ENCODE measurements at places on chromosomes 5 and 9.

DNA sequence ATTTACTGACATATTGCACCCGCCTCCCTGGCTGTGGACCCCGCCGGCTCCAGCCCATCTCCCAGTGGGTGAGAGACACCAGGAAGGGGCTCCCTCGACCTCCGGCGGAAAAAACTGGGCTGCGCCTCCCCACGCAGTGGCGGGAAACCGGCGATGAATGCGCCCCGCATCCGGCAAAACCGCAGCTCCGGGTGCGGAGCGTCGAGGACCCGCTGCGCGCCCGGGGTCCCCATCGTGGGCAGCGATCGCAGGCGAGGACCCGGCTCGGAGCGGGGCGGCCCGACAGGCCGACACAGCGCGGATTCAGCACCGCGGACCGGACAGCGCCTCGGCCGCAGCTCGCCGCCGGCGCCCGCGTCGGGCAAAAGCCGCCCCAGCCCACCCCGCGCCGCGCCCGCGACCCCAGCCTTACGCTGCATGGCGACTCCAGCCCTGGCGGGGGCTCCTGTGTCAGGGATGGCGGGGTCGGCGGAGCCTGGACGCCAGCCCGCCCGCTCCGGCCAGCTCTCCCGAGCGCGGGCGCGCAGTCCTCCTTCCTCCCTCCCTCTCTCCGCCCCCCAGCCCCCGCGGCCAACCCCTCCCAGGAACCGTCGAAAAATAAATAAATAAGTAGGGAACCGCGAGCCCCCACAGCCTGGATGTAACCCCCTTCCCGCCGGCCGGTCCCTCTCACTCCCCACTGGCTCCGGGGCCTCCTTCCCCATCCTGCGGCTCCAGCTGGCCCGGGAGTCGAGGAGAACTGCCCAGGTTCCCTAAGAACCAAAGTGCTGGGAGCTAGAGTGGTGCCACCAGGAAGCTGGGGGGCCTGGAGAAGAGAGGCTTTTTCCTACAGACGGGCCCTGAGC lies 3.1 kb downstream of the LHX3 start:
- no peak for DNase-seq

GRCh38 chr9:121651008-121651294 lies 483 bp upstream of the DAB2IP start:
- DNase-seq = no peak

DNA sequence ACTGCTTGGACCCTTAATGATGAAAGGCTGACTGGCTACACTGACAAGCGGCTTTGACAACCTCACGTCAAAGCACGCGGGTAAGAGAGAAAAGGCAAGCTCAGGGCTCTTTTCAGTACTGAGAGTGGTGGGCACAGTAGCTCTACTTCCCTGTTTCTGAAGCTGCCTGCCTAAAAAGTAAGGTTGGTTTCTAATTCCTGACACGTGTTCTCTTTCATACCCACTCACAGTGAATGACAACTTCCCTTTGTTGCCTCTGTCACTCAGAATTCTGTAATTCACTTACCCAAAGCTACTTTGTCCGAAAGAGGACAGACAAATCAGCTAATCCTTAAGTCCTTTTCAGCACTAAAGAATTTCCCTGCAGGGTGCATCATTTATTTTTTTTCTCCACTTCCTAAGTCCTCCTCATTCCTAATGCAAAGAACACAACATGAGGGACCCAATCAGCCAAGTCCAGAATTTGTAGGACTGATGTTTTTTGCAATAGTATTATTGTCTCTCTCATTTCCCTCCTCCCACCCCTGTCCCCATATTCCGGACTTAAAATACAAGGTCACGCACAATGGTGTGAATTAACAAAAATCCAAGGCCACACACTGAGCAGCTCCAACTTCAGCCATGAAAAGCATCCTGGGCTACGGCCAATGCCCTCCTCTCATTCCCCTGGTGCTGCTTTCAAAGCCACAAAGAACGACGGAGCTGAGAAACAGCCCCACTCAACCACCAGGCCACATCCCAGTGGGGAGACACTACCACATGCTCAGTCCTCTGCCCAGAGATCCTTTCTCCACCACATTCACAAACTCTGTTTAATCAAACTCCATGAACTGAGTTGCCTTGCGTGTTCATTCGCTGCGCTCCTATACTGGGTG lies 221.0 kb downstream of the TSSK1B start:
- DNase-seq = no peak

DNA sequence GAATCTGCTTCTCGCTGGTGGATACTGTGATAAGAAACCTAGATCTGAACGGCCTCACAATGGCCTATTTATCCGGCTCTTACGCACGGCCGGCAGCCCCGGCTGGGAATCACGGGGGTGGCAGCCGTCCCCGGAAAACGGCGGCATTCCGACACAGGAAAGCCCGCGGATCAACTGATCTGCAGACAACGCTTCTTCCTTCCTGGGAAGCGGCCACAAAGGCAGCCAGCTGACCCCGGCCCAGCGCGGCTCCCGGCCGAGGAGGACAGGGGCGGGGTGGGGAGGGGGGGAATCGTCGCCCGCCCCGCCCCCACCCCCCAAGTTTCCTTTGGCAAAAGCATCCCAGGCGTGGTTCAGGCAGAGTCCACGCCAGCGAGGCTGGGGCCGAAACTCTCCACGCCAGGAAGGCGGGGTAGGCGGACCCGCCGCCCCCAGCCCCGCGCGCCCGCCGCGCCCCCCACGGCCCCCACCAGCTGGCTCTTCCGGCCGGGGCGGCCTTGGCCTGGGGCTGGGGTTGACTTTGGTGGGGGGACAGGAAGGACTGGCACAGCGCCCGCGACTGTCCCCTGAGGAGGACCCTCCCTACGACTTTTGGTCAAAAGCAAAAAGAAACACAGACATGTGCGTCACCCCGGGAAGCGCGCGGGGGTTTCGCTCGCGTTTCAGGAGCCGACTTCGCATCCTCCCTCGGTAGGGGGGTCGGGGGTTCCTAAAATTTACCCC lies 247.7 kb upstream of the ANKRD55 start:
- DNase-seq = peak; percentile 37

- DNase-seq = no peak
Measured at GRCh38 chr5:176854164-176854563, 43.8 kb downstream of the UNC5A start.

GRCh38 chr5:6712577-6713273 lies 507 bp upstream of the TENT4A start:
- DNase-seq = peak; percentile 97

- no peak for DNase-seq
Measured at GRCh38 chr5:74493411-74493810, 147.1 kb downstream of the ENC1 start.

GRCh38 chr5:101153526-101153925 lies 250.4 kb upstream of the ST8SIA4 start:
- no peak for DNase-seq

DNA sequence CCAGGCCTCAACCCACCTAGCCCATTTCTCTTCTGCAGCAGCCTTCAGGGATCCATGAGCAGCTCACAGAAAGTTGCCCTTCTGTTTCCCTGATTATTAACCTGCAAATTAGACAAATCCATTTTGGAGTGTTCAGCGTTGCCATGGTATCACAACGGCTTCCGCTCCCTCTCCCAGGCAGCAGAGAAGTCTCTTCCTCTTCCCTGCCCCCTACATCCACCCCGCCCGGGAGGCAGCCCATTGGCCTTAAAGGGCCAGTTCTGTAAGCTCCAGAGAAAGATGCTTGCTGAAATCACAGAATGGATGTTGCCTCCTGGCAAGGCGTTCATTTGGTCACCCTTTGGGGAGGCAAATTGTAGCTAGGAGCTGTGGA lies 47.7 kb upstream of the BOD1 start:
- peak; percentile 50 for DNase-seq

DNA sequence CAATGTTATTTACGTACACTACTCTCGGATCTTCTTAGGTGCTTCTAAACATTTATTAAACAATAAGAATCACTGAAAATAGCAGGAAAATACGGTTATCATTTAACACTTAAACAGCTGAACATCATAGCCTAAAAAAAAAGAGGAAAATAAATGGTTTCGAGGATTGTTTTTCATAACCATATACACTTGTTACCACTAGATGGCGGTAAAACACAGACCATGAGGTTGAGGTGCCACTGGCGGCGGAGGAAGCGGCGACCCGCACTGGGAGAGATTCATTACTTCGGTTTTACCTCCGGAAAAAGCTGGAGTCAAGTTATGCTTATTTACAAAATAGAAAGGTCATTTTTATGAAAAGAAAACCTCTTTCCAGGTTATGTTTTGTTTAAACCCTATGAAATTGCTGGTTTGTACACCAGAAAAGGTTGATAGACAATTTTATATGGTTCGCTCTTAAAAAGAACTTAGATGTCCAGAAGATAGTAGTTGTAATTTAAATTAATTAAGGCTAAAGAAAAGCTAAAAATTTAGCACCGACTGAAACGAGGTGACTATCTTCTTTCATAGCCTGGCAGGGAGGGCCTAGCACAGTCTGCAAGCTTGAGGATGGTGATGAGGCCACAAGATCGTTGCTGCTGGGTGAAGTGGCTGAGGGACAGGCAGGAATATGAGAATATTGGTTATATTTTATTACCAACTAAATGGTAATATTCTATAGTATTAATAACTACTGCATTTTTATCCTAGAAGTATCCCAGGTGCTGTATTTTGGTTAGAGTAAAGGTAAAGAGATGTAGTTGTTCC lies 605.7 kb downstream of the RAB3C start:
- peak; percentile 68 for DNase-seq

DNA sequence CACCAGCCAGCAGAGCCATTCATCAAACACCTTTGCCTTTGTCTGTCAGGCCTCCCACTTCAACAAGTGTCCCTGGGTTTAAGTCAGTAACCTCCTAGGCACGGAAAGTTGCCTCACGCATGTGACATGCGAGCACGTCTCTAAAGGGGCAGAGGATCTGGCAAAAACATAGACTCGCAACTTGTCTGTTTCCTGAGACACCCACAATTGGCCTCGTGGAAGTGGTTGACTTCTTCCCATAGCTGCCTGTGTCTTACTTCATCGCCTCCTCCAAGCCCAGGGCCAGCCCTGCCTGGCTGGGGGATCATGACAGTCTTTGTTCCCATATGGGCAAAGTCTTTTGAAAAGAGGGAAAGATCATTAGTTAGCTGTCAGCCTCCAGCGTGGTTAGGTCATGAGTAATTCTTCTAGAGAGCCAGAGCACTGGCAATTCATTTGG lies 35.5 kb upstream of the GLRX start:
- DNase-seq = no peak

DNA sequence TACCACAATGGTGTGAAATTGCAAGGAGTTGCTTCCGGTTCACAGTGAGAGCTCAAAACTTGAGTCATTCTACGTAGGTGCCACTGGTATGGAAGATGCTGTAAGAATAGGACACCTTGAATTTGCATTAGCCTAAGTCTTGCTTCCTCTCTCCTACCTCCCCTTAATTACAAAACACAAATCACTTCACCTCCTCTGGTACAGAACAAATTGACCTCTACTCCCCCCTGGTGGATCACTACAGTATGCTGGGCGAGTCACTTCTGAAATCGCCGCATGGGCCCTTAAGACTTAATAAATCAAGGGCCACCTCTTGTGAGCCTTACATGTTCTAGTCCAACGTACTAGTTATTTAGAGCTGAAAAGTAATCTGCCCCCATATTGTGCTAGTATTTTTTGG lies 145.3 kb upstream of the SMARCA2 start:
- DNase-seq = peak; percentile 3

DNA sequence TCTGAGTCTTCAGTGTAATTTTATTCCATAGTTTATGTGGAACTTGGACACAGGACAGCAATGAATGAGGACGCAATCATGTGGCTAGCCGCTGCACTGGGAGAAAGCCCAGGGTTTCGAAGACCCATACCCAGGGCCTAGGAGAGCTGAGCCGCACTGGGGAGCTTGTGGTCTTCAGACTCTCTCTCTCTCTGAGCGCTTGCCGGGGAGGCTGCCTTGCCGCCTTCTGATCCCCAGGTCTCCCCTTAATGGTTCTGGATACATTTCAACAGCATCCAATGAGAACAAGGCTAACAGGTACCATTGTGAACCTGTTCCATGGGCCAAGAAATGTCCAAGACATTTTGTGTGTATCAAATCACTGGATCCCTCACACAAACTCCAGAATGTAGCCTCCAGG lies 383.4 kb downstream of the ICE1 start:
- no peak for DNase-seq

DNA sequence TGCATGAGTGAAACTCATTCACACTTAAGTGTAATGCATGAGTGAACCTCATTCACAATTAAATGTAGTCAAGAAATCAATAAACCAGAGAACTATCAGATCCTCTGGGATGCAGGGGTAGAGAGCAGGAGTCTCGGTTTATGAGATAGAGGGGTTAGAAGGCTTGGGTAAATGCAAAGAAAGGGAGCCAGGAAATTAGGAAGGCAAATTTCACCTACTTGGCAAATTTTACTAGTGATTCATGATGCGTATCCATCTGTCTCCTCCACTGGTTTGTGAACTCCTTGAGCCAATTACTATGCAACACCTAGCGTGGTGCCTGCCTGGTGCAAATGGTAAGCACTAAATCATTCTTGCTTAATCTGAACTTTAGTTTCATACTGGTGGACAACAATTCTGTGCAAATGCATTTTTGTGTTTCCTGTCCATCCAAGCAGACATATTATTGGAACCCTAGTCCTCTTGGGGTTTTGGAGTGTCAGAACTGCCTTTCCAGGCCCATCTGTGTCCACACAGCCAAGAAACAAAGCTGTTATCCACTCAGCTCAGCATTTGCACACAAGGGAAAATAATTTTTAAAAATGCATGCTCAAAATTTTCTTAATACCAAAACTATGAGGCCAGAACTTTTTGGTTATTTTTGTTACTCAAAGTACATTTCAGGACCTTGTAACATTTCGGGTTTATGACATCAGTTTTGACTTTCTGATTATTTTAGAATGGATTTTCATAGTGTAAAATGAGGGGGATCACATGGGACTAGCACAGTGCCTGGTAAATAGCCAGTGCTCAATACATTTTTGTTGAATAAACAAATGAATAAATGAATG lies 5.2 kb downstream of the HAPLN1 start:
- DNase-seq = no peak

GRCh38 chr5:143302341-143303045 lies 101.0 kb downstream of the NR3C1 start:
- DNase-seq = no peak

DNA sequence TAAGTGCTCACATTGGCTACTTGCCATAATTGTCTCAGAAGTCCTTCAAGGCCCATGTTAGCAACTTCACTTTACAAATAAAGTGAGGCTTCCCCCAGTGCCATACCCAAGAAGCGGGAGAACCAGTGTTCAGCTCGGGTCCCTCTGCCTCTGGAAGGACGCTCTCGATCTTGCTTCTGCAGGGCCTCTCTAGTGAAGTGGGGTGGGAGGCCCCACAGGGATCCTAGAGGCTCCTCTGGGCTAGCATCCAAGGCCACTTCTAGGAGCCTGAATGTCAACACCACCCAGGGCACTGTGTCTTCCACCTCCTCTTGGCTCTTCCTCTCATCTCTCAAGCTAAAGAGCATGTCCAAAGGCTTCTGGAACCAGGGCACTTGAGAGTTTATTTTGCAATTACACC lies 282.5 kb downstream of the GADD45G start:
- DNase-seq = no peak

GRCh38 chr5:2306711-2307110 lies 424.0 kb upstream of the IRX4 start:
- no peak for DNase-seq
